G401 (cell line): ENCODE measurements at places on chromosomes 2 and 18. TPM values are rescaled to one million over a fixed set of nuclear protein-coding genes. Genes with fewer than 3 reads are reported as not detected.
A peak's percentile ranks its signal among the peaks of the same experiment; 100 is the strongest.

GRCh38 chr18:48123941-48124340, 193.5 kb upstream of the SMAD2 start:
- DNase-seq = no peak

The PLEK gene
- not detected in 2 replicates for total RNA-seq

The NEU2 gene
- total RNA-seq = not detected in 2 replicates

- DNase-seq = no peak
Observed at GRCh38 chr2:132721938-132722337, 51.9 kb upstream of the LYPD1 start.

The AKAIN1 gene
- total RNA-seq = not detected in 2 replicates

The NTSR2 gene
- not detected in 2 replicates for total RNA-seq

GRCh38 chr2:143529118-143529720, 400.0 kb downstream of the ARHGAP15 start:
- DNase-seq = no peak

DNA sequence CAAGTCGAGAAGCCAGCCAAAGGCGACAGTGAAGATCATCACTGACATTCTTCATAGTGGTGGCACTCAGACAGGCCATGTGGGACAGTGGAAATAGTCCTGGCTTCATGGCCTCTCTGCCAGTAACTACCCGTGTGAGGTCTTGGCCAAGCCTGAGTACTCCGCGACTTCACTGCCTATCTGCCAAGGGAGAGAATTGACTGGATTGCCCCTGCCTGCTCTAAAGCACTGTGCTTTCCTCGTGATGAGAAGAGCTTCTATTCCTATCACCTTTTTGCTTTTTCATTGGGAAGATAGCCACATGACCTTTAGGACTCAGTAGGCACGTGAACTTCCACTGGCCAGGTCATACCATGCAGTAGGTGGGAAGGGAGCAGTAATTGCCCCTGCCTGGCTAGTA, 239.3 kb downstream of the HAUS1 start:
- DNase-seq = no peak

The IMP4 gene
- total RNA-seq = 84.2 and 100 TPM in 2 replicates

The DSC2 gene
- not detected in 2 replicates for total RNA-seq

- no peak for DNase-seq
Observed at GRCh38 chr18:2087877-2088673, 483.2 kb downstream of the METTL4 start.

- DNase-seq = no peak
Observed at GRCh38 chr18:48492880-48493279, 46.0 kb upstream of the CTIF start.

- no peak for DNase-seq
Observed at GRCh38 chr2:40285391-40285790, 166.5 kb downstream of the SLC8A1 start.

- peak; percentile 45 for DNase-seq
Observed at GRCh38 chr2:71989671-71990070, 158.0 kb downstream of the CYP26B1 start.

GRCh38 chr2:7685342-7686015, 768.3 kb downstream of the RNF144A start:
- DNase-seq = no peak

DNA sequence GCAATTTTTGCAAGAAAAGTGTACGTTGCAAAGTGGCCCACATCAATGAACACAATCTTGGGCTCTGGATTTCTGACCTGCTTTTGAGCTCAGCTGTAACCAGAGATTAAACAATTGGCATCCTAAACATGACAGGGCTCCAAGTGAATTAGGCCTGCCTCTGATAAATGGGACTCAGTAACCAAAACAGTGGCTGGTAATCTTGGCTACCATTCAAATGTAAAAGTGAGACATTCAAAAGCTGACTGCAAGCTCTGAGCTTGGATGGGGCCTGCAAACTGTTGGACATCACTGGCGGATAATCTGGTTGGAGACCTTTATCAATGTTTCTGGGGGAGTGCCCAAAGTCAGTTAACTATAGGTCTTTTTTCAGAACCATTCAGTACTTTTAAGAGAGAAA, 160.7 kb downstream of the RAB3GAP1 start:
- no peak for DNase-seq

The CHRNG gene
- not detected in 2 replicates for total RNA-seq

The RNF144A gene
- 3.3 and 13.4 TPM in 2 replicates for total RNA-seq

DNA sequence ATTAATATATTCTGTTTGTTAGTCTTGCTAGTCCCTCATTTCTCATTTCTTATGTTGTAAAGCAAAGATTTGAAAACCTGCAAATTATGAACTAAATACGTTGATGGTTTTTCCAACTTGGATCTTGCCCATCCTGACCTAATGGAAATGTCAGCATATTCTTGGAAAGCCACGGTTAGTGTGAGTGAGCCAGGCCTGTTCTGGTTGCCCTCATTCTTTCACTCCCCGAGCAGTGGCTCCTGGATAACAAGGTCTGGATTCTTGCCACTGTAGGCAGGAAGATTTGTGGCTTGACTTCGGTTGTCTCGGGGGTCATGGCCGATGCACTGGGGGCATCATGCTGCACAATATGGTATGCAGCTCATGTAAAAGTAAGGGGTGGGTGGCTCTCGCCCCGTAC, 359.1 kb downstream of the MEIS1 start:
- peak; percentile 39 for DNase-seq

- DNase-seq = no peak
Observed at GRCh38 chr18:48879008-48879431, 71.7 kb downstream of the SMAD7 start.

The MC2R gene
- total RNA-seq = not detected in 2 replicates

The KLHL41 gene
- total RNA-seq = 0.10 TPM in 1 of 2 replicates, not detected in the other

The DOK6 gene
- total RNA-seq = 0.06 and 0.10 TPM in 2 replicates

DNA sequence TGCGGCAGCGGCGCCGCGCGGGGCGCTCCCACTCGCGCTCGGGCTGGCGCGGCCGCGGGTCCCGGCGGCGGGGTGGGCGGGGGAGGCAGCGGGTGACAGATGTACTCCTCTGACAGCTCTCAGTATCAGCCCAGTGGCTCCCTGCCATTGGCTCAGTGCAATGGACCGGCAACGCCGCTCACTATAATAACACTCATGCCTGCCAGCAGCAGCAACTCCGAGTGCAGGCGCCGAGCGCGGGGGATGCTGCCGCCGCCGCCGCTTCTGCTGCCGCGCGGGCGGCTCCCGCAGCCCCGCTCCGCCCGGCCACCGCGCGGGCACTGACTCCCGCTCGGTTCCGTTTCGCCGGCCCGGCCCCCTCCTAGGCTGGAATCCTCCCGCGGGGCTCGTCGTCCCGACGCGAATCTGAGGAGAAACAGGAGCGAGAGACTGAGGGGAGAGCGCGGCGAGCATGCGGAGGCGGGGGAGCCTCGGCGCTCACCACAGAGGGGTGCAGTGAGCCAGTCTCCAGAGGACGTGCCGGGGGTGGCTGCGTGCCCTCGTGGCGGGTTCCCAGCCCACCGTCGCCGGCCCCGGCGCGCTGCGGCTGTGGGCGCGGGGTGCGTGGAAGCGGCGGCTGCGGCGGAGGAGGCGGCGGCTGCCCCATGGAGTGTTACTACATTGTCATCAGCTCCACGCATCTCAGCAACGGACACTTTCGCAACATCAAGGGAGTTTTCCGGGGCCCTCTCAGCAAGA, at the start of gene ZNF804A:
Gene ZNF804A, plus strand, starts transcription at position 214 of the 738 bp plus-strand sequence. Its CDS starts 431 bp downstream, at position 645.
- DNase-seq = peak; percentile 93

DNA sequence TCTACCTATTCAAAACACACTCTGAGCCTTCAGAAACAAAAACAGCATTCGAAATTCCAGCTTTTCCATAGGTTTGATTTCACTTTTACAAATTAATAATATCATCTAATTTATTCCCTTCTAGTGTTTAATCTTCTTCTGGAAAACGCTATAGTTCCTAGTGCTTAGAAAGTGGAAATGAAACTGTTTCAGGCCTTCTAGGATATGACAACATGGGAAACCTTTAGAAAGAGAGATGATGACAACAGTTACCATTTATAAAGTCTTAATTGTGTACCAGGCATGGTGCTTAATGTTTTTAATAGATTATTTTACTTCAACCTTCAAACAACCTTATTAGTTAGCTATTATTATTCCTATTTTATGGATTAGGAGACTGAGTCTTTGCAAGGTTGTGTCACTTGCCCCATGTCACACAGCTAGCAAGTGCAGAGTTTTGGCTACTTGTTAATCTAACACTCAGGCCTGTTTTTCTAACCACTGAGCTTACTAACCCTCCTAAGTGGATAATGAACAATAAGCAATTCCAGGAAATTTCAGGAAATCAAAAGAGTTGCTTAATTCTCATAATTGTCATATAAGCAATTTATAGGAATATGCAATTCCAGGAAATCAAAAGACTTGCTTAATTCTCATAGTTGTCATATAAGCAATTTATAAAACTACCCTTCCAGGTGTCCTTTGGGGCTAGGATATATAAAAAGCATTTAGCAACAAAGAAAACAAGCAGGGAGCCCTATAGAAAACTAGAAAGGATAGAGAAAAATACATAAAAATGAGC, 206.0 kb downstream of the ZNF521 start:
- DNase-seq = no peak

The CFAP221 gene
- 0.74 and 2.7 TPM in 2 replicates for total RNA-seq

DNA sequence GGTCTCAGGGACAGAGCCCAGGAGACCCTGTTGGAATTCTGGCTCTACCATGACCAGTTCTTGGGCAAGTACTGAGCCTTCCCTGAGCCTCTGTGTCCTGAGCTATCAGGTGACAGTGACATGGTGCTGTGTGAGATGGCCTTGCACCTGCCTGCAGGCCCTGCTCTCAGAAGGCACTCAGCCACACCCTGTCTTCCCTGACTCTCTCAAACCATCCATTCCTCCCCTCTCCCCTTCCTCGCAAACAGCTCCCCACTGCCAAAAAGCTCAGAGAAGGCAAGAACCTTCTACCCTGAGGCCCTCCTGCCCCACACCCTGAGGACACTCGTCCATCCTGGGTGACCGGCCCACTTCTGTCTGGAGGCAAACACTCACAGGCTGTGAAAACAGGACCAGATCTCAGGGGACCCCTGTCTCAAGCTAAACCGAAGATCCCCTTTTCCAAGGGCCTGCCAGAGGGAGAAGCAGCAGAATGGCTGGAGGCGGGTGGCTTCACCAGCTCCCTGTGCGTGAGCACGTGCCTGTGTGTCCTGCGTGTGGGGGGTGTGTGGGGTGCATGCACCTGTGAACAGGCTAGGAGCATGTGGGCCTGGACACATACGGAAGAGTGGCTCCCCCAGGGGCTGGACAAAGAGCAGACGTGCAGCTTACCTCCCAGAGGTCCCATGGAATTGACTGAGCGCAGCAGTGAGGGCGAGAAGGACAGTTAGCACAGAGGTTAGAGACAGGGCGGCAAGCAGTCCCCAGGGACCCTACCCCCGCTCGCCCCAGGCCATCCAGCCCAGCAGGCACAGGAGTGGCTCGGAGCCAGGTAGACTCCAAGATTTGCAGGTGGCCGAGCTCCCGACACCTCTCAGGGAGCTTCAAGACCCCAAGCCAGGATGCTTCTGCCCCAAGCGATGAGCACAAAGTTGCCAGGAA, 53.9 kb downstream of the BIN1 start:
- DNase-seq = no peak

The GLB1L gene
- 6.4 and 6.5 TPM in 2 replicates for total RNA-seq

The SKA1 gene
- 16.7 and 32.6 TPM in 2 replicates for total RNA-seq

DNA sequence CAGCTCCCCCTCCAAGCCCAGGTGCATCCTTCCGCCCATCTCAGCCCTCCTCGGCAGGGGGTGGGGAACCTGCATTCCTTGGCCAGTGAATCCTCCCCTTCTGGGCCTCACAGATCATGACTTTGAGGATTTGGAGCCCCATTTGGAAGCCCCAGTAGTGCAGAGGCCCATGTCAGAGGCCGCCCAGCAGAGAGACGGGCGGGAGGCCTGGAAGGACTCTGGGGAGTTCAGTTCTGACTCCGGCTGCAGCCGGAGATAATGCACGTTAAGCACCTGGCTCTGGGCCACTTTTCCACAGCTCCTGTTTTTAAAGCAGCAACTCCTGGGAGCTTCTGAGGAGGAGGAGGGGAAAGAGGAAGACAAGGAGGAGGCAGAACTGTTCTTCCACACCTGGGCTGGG, 14.9 kb downstream of the ATOH8 start:
- no peak for DNase-seq

GRCh38 chr2:73018188-73018825, 53.2 kb downstream of the SFXN5 start:
- no peak for DNase-seq

GRCh38 chr2:47088371-47089082, 66.6 kb downstream of the STPG4 start:
- no peak for DNase-seq

- no peak for DNase-seq
Observed at GRCh38 chr2:115294999-115295398, 852.6 kb downstream of the DPP10 start.

The CYRIA gene
- total RNA-seq = not detected in 2 replicates

DNA sequence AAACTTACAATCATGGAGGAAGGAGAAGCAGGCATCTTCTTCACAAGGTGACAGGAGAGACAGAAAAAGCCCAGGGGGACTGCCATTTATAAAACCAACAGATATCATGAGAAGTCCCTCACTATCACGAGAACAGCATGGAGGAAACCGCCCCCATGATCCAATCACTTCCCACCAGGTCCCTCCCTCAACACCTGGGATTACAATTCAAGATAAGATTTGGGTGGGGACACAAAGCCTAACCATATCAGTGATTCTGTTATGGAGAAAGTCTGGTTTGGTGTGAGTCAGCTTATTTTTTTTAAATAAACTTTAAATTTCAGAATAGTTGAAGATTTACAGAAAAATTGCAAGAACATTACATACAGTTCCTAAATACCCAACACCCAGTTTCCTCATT, 84.7 kb upstream of the SP3 start:
- DNase-seq = no peak

- peak; percentile 35 for DNase-seq
Observed at GRCh38 chr18:79200546-79201268, 131.5 kb downstream of the ATP9B start.

The CPLX4 gene
- not detected in 2 replicates for total RNA-seq

The EMILIN2 gene
- 0.06 and 0.07 TPM in 2 replicates for total RNA-seq

GRCh38 chr2:84931384-84931821, 25.9 kb downstream of the TMSB10 start:
- no peak for DNase-seq

DNA sequence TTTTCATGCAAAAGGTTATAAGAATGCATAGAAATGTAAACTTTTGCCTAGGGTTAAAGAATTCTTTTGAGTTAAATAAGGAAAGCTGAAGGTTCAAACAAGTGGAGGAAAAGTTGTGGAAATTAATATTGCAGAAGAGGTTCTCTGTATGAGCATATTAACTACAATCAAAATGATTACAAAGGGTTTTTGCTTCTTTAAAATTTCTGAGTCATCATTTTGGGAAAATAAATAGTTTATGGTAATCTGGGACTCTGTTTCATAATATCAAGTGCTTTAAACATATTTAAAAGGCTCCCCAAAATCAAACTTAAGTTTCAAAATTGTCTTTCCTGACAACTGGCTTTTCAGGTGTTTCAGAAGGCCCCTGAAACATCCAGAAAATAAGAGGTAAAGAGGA, 415.7 kb downstream of the ZNF804A start:
- no peak for DNase-seq

DNA sequence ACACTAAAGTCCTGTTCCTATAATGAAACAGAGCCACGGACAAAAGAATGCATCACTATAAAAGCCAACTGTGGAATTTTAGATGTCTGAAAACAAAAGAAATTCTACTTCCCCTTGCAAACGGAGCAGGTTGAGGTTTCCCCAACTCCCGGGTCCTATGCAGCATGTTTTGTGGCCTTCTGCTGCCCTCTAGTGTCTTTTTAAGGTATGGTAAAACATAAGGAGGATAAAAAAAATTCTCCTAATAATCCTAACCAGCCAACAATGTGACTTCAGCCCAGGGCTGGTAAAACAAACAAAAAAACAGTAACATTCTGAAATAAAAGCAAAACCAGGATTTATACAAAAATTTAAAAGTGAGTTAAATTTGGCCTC, 539.5 kb downstream of the NRXN1 start:
- DNase-seq = peak; percentile 84

The NYAP2 gene
- not detected in 2 replicates for total RNA-seq
